Transverse colon (tissue), 4 donors: ENCODE measurements at places on chromosomes 7 and 10. TPM values are rescaled to one million over a fixed set of nuclear protein-coding genes. Genes with fewer than 3 reads are reported as not detected.

GRCh38 chr10:88598055-88598454, 11.5 kb downstream of the LIPJ start:
- no peaks in the 10 kb centered on the region for H3K36me3 ChIP-seq
- H3K27ac ChIP-seq = no peak overlapping the region
- no peaks in the 10 kb centered on the region for H3K27me3 ChIP-seq
- no peak overlapping the region for H3K4me3 ChIP-seq

DNA sequence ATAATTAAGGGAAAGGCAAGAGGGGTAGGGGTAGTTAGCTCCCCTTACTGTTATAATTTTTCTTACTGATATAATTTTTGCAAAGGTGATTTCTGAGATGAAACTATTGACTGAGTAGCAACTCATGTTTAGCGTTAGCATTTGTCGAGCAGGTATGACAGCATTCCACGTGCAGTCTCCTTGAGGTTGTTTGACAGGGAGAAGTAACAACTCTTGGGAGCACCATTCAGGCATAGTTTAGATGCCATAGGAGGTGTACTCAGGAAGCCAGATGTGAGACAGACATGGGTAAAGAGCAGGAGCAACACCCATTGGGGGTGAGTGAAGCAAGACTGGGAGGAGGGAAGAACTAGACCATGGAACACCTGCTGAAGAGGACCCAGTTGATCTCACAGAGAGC, 96.6 kb upstream of the KLF6 start:
- no peak for DNase-seq
- H3K27ac ChIP-seq = no peak overlapping the region
- H3K4me3 ChIP-seq = no peak overlapping the region
- H3K27me3 ChIP-seq = no peaks in the 10 kb centered on the region
- H3K36me3 ChIP-seq = no peaks in the 10 kb centered on the region

Gene ITGB8
- total RNA-seq = 14.0 TPM

Gene CHCHD2
- total RNA-seq = 99.9 TPM
